Right kidney (tissue), 9 donors: ENCODE measurements at places on chromosomes 1 and 21.

DNA sequence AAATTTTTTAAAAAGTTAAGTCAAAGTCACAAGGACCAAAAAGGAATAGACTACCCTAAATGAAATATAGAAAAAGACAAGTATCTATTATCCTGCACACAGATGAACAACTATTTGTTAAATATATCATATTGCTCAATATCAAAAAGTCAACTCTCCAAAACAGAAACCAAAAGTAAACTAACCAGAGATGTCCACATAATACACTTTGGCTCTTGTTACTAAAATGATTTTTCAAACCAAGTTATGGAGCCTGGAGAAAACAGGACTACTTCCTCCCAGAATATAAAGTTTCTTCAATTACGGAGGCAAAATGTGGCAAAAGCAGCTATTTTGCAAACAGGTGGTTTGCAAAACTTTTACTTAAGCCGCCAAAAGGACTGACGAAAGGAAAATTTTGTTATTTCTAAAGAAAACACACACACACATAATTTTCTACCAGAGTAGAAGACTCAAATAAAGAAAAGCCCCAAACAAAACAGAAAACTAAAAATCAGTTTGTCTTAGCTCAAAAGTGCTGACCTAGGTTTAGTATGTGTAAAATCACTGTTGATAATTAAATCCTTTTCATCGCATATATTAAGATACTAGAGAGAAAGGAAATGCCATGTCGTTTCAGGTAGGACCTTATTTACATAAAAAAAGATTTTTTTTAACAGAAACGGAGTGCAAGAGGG, 1.1 kb downstream of the DPYD start:
- peak; percentile 4 for DNase-seq

- DNase-seq: no peak
These were observed 1.5 kb downstream of the KNCN start for GRCh38 chr1:46549697-46550681.

DNA sequence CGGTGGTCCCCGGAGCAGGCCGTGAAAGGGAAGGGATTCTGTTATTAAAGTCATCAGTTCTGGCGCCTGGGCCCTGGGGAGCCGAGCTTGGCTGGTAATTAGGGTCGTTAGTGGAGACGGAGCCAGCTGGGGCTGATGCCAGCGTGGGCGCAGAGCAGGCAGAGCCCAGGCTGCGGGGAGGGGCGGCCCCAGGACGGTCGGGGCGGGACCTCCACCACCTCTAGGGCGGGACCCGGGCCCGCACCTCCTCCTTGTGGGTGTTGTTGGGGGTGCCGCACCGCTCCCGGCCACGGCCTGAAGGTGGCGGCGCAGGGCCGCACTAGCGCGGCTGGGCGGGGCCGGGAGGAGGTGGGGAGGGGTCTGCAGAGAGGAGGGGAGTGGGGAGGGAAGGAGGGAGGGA, 470.6 kb downstream of the PTPRU start:
- no peak for DNase-seq

GRCh38 chr1:60487565-60488345, 414.2 kb upstream of the C1orf87 start:
- no peak for DNase-seq

GRCh38 chr1:56719171-56719570, 74.1 kb downstream of the PRKAA2 start:
- DNase-seq: no peak

- DNase-seq: no peak
These were observed 78.2 kb downstream of the MACF1 start for GRCh38 chr1:39282537-39283216.

DNA sequence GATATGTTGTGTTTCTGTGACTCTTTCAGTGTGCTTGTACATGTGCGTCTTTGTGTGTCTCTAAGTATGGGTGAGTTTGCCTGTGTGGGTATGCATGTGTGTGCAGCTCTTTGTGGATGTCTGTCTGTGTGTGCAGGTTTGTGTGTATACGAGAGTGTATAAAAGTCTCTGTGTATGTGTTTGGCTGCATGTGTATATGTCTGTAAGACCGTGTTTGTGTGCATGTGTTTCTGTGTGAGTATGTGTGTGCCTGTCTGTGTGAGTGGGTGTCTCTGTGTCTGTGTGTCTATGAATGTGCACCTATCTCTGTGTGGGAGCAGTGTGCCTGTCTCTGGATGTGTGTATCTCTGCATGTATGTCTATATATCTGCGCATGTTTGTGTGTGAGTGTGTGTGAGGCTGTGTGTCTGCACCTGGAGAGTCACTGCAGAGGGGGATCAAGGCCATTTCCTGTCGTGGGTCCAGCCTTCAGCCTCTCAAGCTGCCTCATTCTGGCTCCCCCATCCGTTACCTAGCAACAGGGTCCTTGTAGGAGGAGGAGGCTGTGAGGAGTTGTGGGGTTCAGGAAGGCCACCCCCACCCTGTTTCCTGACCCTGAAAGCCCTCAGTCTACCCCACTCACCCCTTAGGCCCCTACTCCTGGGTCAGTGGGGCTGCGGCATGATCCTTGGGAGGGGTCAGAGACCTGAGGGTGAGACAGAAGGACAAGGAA, 10.4 kb downstream of the FGR start:
- no peak for DNase-seq

DNA sequence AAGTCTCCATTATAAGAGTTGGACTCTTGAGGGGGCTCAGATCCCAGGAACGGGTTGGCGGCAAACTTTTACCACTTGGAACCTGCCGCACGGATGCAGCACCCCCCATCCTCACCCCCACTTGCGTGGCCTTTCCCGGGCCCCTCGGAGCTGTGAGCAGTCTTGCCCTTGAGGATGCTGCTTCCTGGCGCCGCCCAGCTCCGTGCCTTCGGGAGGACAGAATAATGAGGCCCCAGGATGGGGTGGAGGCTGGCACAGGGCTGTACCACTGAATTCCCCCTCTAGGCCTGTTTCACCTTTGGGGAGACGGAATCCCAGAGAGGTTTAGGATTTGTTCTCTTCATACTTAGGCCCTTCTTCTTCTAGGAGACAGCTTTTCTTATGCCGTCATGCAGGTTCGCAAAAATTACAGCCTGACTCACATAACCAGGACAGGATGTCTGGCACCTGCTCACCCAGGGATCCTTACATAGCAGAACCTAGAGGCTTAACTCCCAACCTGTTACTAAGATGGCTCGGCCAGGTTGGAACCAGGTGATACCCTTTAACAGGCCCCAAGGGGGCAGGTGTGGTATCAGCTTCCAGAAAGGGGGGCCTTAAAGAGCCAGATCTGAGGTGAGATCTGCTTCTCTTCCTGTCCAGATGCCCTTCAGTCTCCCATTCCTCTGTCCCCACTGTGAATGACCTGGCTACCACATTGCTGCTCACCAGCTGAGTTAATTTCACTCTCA, 1.5 kb downstream of the TRNP1 start:
- no peak for DNase-seq

DNA sequence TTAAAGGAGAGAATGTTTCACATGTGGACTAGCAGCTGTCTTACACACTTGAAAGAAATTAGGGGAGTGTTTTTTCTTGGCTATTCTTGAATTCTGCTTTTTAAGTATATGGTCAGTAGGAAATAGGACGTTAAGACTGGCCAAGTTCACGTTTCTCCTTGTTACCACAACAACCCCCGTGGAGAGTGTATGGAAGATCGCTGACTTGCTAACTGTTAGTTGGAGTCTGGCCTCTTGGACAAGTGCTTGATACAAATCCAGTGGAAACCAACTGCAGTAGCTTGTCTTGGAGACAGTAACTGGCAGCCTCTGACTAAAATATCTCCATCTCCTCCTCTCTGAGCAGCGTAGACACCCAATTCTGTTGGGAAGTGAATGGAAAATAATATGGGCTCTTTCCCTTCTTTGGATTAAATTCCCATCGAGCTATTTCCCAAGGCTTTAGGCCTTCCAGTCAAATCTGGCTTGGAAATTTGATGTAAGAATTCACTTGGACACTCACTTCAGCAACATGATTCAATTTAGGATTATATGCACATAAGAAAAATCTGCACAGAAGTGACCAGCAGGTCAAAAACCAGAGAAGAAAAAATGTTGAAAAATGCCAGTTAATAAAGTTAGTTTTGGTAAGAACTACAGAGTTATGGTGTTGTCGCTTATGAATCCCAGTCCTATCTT, 3.6 kb upstream of the NFIA start:
- no peak for DNase-seq
